ENCODE measurements at places on chromosomes 1 and 21. TPM values are rescaled to one million over a fixed set of nuclear protein-coding genes. Genes with fewer than 3 reads are reported as not detected.

- no peak for DNase-seq
Measured at GRCh38 chr1:216983823-216984222, 260.6 kb upstream of the ESRRG start.

- DNase-seq, result no peak
Measured at GRCh38 chr1:91830242-91831131, 55.5 kb downstream of the TGFBR3 start.

GRCh38 chr1:100358210-100358609 is 5.9 kb downstream of the CDC14A start:
- no peak for DNase-seq

DNA sequence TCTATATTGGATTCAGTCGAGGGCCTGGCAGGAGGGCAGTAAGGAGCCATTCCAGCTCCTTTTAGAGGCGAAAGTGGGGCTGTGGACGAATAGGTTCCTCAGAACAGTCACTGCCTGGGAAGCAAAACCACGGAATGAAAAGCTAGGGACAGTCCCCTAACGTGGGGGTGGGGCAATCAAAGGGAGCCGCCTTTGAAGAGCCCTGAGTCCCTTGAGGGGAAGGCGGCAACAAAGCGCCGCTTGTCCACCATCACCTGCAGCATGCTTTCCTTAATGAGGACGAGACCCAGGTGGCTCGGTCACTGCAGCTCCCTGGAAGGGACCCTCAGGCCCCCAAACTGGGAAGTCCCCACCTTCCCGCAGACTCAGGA is 184.7 kb downstream of the ETS2 start:
- no peak for DNase-seq

DNA sequence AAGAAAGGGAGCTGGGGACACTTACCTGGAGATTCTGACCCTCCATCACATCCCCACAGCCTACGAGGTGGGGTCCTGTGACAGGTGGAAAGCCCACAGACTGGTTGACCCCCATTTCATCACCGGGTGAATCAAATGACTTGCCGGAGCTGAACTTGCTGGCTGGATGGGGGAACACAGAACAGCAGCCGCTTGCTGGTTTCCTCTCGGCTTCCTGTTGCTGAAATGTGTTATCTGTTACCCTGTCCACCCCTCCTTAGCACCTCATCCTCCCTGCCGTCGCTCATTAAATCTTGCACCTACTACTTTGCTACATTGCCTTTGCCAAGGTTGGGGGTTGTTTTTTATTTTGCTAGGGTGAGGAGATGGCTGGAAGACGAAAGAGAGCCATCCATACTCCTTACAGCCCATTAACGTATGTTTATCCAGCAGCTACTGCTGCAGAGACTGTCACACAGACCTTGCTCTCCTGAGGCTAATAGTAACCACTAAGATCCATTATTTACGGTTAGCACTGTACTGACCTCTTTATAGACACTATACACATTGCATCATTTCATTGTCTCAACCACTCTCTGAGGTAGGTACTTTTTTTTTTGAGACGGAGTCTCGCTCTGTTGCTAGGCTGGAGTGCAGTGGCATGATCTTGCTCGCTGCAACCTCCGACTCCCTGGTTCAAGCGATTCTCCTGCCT is 7.0 kb downstream of the PAFAH2 start:
- no peak for DNase-seq

LCE1B gene
- 0.48 TPM for polyA plus RNA-seq

CCDC30 gene
- 0.12 TPM for polyA plus RNA-seq

FLAD1 gene
- 51.4 TPM for polyA plus RNA-seq

SGIP1 gene
- 0.09 TPM for polyA plus RNA-seq

All from keratinocyte (primary cell).